Transverse colon (tissue), 4 donors: ENCODE measurements at places on chromosomes 12 and 14. TPM values are rescaled to one million over a fixed set of nuclear protein-coding genes. Genes with fewer than 3 reads are reported as not detected.

P2RX2 gene
- total RNA-seq = not detected

GLTP gene
- 189 TPM for total RNA-seq

ADGRD1 gene
- 15.7 TPM for total RNA-seq

PPFIA2 gene
- total RNA-seq = 0.37 TPM

TSPAN19 gene
- not detected for total RNA-seq

MRPL52 gene
- 44.3 TPM for total RNA-seq

NKX2-1 gene
- not detected for total RNA-seq

MUCL1 gene
- total RNA-seq = not detected

PTPN6 gene
- total RNA-seq = 30.3 TPM

DPPA3 gene
- total RNA-seq = not detected

P2RX7 gene
- total RNA-seq = 0.96 TPM

OVCH1 gene
- not detected for total RNA-seq

PRPH gene
- 18.7 TPM for total RNA-seq

TAS2R13 gene
- not detected for total RNA-seq

B4GALNT3 gene
- 49.8 TPM for total RNA-seq

CLEC2A gene
- not detected for total RNA-seq

NCAPD2 gene
- 18.3 TPM for total RNA-seq

OTOGL gene
- total RNA-seq = 0.32 TPM

MAX gene
- total RNA-seq = 35.8 TPM

HOXC13 gene
- total RNA-seq = not detected

TSPAN8 gene
- total RNA-seq = 221 TPM

KRT75 gene
- not detected for total RNA-seq

FGF6 gene
- not detected for total RNA-seq

AICDA gene
- total RNA-seq = not detected
